ENCODE measurements at places on chromosomes 5 and 9.

DNA sequence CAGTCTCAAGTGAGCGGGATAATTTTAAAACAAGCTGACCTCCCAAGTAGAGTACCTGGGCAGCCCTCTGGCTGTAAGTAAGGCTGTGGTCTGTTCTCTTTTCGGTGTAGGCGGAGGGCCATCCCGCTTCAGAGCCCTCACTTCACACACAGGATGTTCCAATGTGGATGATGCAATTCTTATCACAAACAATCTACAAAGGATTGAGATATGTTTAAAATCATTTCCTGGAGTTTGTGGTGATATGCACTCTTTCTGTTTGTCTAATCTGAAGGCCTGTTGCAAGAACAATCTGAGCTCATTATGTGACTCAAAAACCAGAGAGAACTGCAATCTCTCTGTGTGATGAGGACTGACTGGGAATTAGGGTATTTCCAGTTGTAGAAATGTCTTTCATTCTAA, 42.5 kb downstream of the ITGA2 start:
- DNase-seq = peak; percentile 22

GRCh38 chr5:154722936-154723335, 32.2 kb upstream of the LARP1 start:
- DNase-seq = no peak

GRCh38 chr9:134210511-134210907, 46.1 kb upstream of the RNU6ATAC start:
- no peak for DNase-seq

- no peak for DNase-seq
Measured at GRCh38 chr9:98856982-98857381, 49.5 kb downstream of the GALNT12 start.

DNA sequence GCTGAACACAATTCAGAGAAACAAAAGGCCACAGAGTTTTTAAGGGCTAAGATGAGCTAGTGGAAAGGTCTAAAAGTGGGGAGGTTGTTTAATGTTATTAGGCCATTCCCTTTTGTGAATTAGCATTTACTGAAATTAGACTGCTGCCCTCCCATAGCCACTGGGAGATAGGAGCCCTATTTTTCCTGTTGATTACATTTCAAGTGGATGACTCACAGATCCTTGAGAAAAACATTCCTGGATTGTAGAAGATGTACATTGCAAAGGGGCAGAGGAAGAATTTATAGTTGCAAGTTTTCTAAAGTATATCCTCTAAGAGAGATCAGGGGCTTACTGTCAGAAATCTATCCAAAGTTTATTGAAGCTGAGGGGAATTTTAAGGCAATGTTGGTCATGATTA, 367.1 kb upstream of the IZUMO3 start:
- no peak for DNase-seq

DNA sequence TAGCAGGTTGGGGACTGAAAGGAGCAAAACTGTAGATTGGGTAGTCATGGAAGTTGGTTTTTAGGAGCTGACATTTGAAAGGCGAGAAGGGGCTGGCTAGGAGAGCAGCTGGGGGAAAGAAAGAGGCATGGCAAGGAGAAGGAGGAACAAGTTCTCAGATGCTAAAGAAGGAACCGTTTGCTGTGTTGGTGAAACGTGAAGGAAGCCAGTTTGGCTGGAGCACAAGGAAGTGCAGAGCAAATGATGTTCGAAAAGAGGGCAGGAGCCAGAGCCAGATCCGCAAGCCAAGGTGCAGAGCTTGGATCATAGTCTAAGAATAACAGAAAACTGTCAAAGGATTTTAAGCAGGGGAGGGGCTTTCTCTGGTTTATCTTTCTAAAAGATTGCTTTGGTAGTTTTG, 276.6 kb downstream of the ASTN2 start:
- DNase-seq = no peak

- DNase-seq = no peak
Measured at GRCh38 chr5:177447611-177448243, 1.1 kb downstream of the PRR7 start.

DNA sequence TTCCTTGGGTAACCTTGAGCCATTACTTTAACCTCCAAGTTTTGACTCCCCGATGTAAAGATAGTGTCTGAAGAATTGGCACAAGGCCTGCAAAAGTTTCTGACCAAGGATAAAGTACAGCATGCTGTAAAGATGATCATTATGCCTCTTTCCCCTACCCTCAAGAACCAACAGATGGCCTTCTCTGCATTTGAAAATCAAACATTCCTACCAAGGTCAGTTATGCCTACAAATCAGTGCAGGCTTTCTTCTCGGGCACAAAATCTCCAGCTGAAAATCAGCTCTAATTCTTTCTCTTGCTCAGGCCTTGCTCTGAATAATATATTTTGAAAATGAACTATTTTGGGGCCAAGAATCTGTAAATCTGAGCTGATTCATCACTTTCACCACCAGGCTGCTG, 59.7 kb downstream of the PPP2R2B start:
- no peak for DNase-seq

GRCh38 chr9:97468658-97469448, 32.6 kb upstream of the TMOD1 start:
- peak; percentile 26 for DNase-seq

- DNase-seq = no peak
Measured at GRCh38 chr5:60978968-60979367, 34.0 kb downstream of the NDUFAF2 start.

DNA sequence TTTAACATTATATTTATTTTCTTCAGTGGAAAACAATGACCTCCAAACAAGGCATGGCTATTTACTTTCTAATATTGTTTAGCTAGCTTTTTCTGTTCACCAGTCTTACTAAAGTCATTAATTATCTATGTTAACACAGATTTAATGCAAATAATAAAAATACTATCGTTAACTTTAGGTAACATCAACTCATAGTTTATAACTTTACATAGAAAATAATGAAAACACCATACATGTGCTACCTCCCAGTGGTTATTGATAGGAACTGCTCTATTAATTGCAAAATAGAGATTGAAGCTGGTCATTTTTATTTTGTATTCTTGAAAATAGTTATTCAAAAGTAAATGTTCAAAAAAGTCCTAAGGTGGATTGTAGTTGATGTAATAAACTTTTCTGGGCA, 78.3 kb upstream of the HCN1 start:
- no peak for DNase-seq

- no peak for DNase-seq
Measured at GRCh38 chr5:82314964-82315758, 37.0 kb upstream of the RPS23 start.

DNA sequence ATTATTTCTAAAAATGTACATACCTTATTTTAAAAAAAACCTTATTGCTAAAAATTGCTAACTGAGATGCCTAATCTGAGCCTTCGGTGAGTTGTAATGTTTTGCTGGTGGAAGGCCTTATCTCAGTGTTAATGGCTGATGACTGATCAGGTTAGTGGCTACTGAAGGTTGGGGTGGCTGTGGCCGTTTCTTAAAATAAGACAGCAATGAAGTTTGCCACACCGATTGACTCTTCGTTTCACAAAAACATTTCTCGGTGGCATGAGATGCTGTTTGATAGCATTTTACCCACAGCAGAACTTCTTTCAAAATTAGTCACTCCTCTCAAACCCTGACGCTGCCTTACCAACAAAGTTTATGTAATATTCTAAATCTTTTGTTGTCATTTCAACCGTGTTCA, 14.7 kb downstream of the CENPK start:
- no peak for DNase-seq

DNA sequence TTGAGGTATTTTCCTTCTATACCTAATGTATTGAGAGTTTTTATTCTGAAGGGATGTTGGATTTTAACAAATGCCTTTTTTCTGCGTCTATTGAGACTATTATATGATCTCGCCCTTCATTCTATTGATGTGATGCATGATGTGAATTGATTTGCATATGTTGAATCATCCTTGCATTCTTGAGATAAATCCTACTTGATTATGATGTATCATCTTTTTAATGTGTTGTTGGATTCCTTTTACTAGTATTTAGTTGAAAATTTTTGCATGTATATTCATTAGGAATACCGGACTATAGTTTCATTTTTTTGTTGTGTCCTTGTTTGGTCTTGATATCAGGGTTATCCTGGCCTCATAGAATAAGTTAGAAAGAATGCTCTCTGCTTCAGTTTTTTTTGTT, 169.7 kb downstream of the NPR3 start:
- no peak for DNase-seq

GRCh38 chr9:99358668-99359067, 136.6 kb downstream of the SEC61B start:
- DNase-seq = no peak

DNA sequence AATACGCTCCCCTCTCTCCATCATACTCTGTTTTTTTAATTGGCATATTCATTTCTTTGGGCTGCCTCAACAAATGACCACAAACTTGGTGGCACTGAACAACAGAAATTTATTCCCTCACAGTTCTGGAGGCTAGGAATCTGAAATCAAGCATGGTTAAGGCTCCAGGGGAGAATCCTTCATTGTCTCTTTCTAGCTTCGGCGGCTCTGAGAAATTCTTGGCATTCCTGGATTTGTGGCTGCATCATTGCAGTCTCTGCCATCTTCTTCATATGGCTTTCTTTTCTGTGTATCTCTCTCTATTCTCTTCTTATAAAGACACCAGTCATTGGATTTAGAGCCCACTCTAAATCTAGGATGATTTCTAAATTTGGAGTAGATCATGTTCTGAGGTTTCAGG, 10.9 kb upstream of the SLC24A2 start:
- no peak for DNase-seq

- no peak for DNase-seq
Measured at GRCh38 chr5:42900734-42901133, 89.0 kb upstream of the SELENOP start.

- DNase-seq = no peak
Measured at GRCh38 chr5:17445185-17445584, 52.8 kb upstream of the TAF11L2 start.

DNA sequence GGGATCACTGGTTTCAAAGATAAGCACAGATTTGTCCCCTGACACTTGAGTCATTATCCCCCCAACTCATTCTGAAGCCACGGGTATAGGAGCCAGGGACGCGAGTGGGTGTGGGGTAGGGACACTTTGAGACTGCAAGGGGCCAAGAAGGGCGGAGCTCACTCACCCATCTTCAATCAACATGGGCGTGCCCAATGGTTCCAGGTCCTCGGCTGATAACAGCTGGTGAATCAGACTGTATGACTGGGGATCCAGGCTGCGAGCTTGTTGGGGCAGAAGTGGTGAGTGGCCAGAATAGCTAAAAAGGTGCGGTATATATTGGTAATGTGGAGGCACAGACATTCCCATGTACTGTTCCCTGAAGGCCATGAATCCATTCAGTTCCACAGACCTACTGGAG, 30.7 kb upstream of the NR5A1 start:
- DNase-seq = no peak

DNA sequence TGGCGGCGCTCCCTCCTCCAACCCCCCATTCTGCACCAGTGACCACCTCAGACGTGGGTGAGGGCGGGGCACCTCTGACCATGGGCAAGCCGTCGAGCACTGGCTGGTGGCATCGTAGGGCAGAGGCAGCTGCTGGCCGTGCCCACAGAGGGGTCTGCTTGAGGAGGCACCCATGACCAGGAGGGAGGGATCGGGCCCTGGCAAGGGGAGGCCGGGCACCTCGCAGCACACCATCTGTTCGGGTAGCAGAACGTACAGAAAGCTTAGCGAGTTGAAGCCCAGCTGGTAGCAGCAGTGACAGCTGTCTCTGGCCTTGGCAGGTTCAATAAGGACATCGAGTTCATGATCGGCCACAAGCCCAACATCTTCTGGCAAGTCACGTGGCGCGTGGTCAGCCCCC, 4.3 kb upstream of the SLC6A18 start:
- DNase-seq = no peak

- no peak for DNase-seq
Measured at GRCh38 chr5:80010754-80011392, 19.8 kb upstream of the MTX3 start.

DNA sequence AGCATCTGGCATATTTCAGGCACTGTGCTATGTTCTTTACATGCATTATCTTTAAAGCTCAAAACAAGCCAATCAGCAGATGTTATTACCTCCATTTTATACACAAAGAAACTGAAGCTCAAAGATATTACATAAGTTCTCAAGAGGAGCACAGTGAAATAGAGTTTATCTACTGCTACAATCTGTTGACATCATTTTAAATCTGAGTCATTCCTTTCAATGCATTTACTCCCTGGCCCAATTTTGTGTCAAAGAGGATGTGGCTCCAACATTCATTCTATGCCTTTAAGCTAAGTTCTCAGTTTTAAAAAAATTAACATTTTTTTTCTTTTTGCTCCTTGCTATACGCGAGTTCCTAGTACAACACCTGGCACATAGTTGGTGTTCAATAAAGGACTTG, 486.3 kb upstream of the ZNF462 start:
- DNase-seq = no peak

- no peak for DNase-seq
Measured at GRCh38 chr5:138831703-138832102, 43.4 kb downstream of the LRRTM2 start.

DNA sequence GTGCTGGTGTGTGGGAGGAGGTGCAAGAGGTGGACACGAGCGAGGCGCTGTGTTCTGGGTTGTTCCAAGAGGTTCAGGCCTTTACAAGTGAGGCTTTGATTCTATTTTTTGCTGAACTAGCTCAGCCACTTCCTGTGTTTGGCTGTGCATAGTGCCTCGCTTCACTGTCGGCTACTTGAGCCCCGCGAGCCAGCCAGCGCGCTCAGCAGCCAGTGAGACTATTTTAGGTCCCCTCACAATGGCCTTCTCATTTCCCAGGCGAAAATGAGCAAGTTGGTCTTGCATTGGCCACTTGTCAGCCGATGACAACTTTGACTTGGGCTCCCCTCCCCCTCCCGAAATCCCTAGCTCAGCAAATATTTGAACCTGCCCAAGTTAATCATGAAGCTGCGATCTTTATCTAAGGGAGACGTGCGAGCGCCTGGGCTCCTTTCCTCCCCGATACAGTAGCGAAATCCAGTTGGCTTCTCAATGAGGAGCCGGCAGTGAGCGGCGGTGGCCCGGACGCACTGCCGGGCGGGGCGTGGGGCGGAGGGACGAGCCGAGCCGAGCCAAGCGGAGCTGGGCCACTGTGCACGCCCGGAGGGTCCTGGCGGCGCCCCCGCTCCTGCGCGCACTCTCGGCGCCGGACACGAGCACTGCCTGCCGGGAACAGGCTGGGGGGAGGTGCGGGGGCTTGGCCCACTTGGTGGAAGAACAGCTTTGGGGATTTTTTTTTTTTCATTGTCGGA, 72.6 kb downstream of the PIK3R1 start:
- DNase-seq = peak; percentile 66

GRCh38 chr5:152271420-152271819, 133.7 kb downstream of the NMUR2 start:
- DNase-seq = peak; percentile 15

GRCh38 chr5:171246231-171246630, 62.8 kb upstream of the TLX3 start:
- DNase-seq = no peak

Measured in CD4-positive, alpha-beta T cell treated with Interleukin-21 for 1 hour (primary cell).